Left renal cortex interstitium (tissue), 4 donors: ENCODE measurements at places on chromosomes 1 and 21. TPM values are rescaled to one million over a fixed set of nuclear protein-coding genes. Genes with fewer than 3 reads are reported as not detected.

Gene NUP210L
- 0.16 TPM for polyA plus RNA-seq

Gene TEX38
- 0.35 TPM for polyA plus RNA-seq

Gene SH2D2A
- 0.92 TPM for polyA plus RNA-seq

Gene KIF26B
- polyA plus RNA-seq = 39.1 TPM

Gene IRF6
- polyA plus RNA-seq = 16.8 TPM

Gene CFHR4
- not detected for polyA plus RNA-seq

Gene BARHL2
- not detected for polyA plus RNA-seq

Gene CSMD2
- polyA plus RNA-seq = 1.4 TPM

GRCh38 chr1:61241411-61241838 is 159.1 kb downstream of the NFIA start:
- no peak for DNase-seq

GRCh38 chr1:28099050-28099769 is 10.8 kb upstream of the EYA3 start:
- no peak for DNase-seq

DNA sequence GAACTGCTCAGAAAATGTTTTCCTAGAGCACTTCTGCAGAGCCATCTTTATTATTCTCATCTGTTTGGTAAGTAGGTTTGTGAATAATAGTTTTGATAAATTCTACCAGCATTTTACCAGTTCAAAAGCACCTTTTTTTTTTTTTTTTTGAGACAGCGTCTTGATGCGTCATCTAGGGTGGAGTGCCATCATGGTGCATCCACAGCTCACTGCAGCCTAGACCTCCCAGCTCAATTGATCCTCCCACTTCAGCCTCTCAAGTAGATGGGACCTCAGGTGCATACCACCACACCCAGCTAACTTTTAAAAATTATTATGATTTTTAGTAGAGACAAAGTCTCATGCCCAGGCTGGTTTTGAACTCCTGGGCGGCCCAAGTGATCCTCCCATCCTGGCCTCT is 9.8 kb upstream of the RHBG start:
- DNase-seq = no peak

DNA sequence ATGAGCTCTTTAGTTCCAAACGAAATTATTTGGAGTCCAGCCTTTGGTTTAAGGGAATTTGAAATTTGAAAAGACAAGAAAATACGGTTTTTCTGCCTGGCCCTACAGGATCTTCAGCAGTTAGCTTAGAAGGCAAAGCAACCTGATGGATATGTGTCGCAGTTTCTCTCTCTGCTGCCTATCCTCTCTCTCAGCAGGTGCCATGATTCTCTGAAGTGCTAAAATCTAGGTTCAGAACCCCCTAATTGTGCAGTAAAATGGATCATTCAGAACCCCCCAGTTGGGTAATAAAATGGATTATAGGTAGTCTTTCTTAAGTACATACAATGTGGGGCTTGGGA is 446 bp upstream of the DEPDC1 start:
- DNase-seq = no peak

DNA sequence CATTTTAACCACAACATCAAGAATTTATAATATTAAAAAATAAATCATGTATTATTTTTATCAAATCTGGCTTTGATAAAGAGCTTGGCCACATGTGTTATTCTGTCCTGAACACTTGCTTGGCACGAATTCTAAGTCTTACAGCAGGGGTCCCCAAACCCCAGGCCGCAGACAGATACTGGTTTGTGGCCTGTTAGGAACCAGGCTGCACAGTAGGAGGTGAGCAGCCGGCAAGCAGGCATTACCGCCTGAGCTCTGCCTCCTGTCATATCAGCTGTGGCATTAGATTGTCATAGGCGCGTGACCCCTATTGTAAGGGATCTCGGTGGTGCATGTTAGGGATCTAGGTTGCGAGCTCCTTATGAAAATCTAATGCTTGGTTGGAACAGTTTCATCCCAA is 127.6 kb upstream of the IVNS1ABP start:
- no peak for DNase-seq

- no peak for DNase-seq
These were observed 56.9 kb upstream of the RGS1 start for GRCh38 chr1:192518700-192519099.

DNA sequence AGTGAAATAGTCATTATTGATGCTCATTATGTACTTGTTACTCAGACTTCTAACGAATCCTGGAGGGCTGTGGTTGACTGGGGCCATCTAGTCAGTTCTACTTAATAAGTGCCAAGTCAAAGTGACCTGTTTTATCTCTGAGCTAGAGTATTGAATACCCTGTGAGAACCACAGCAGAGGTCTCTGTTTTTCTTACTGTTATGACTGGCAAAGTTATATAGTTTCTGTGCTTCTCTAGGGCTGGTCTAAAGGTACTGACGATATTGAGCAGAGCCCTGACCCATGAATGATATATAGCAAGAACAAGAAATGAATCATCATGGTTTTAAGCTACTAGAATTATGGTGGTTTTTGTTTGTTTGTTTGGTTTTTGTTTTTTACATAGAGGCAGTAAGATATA is 555.8 kb downstream of the PLA2G4A start:
- DNase-seq = no peak

- no peak for DNase-seq
These were observed 1.3 kb downstream of the CLSTN1 start for GRCh38 chr1:9822490-9822889.

DNA sequence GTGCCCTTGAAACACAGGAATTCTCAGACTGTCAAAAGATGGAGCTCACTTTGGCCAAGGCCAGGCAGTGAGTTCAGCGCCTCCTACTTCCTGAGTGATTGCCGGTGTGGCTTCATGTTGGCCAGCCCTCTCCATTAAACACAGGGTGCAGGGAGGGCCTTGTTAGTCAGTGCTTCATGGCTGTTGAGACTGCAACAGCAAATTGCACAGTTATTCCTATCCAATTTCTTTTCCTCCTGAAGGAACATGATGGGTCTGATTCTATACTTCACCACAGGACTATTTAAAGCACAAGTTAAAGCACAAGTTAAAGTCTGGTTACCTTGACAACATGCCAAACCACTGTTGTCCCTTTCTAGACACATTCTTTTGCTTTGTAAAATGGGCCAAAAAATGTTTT is 156.6 kb downstream of the SIPA1L2 start:
- no peak for DNase-seq

DNA sequence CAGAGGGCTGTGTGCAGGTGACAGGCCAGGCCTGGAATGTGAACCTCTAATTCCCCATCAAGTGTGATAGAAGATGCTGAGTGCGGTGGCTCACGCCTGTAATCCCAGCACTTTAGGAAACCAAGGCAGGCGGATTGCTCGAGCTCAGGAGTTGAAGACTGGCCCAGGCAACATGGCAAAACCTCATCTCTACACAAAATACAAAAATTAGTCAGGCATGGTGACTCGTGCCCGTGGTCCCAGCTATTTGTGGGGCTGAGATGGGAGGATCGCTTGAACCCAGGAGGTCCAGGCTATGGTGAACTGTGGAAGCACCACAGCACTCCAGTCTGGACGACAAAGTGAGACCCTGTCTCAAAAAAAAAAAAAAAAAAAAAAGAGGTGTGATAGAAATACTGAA is 40.1 kb upstream of the PUM1 start:
- DNase-seq = no peak

DNA sequence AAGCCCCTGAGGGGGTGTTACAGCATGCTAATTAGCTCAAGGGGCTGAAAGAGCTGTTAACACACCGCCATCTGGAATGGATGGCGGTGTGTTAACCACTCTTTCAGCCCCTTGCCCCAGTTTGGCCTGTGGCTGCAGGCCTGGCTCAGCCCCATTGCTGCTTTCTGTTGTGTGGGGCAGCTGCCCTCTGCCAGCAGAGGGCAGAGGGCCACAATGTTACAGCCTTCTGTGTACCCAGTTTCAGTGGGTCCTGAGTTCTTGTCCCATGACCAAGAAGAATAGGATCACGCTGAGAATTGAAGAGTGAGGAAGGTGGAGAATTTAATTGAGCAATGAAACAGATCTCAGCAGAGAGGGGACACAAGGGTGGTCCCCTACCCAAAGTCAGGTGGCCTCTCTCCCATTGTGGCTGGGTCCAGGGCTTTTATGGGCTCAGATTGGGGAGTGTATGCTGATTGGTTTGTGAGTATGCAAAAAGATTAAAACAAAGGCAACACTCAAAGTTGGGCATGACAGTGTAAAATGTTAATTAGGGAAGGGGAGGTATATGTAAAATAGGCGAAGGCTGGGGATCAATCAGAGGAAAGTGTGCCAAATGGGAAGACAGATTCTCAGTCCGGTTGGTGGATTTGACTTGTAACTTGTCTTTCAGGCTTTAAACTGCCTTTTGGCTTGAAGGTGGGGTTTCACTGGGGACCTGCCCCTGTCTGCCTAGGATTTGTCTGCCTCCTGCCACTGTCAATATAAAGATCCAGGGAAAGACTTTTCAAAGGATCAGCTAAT is 142.2 kb downstream of the RABGAP1L start:
- DNase-seq = no peak

- peak; percentile 64 for DNase-seq
These were observed 8.0 kb upstream of the TNFRSF14 start for GRCh38 chr1:2548068-2548589.
